ENCODE measurements at places on chromosomes 13 and 19.

- DNase-seq = no peak
These were observed 31.3 kb downstream of the LTBP4 start for GRCh38 chr19:40632311-40633036.

DNA sequence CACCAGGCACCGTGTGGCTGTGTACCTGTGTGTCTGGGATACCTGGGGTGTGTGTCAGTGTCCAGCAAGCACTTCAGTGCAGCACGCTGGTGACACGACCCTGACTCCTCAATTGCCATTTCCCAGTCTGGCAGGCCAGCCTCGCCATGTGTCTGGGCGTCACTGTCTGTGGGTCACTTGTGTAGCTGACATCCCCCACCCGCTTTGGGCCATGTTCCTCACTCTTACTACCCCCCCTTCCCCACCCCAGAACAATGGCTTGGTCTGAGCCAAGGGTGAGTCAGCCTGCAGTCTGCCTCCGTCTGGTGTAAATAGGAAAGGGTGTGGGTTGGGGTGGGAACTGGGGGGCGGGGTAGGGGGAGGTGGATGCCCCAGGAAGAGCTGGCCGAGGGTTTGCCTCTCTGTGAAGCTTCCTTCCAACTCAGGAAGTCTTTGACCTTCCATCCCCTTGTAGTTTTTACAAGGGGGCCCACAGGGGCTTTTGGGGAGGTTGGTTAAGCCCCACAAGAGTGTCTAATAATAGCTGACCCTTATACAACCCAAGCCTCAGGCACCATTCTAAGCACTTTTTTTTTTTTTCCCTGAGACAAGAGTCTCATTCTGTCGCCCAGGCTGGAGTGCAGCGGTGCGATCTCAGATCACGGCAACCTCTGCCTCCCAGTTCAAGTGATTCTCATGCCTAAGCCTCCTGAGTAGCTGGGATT, 17.6 kb downstream of the NOVA2 start:
- DNase-seq = peak; percentile 18

DNA sequence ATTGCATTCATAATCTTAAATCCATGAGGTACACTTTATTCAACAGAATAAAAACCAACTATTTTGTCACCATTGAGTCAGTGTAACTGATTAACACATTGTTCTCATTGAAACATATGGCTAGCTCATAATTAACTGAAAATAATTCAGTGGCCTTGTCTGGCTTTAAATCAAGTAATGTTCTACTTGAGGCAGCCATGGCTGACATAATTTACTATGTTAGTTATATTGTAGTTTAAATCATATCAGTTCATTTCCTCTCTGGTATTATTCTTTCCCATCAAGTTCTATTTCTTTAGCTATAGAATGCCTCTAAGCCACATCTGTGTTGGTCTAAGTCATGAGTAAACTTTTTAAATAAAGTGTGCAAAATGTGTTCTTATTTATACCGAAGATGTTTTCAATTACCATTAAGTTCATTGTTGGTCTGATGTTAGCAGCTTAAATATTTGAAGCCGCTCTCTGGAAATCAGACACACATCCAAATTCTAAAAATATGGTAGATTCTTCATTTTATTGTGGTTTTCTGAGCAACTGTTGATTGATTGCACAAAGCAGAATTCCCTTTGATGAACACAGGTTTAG, 393.7 kb downstream of the GPC6 start:
- DNase-seq = no peak

- DNase-seq = no peak
These were observed 11.3 kb downstream of the RGCC start for GRCh38 chr13:41468631-41469030.

GRCh38 chr13:26628706-26629105, 71.2 kb downstream of the WASF3 start:
- DNase-seq = peak; percentile 68

DNA sequence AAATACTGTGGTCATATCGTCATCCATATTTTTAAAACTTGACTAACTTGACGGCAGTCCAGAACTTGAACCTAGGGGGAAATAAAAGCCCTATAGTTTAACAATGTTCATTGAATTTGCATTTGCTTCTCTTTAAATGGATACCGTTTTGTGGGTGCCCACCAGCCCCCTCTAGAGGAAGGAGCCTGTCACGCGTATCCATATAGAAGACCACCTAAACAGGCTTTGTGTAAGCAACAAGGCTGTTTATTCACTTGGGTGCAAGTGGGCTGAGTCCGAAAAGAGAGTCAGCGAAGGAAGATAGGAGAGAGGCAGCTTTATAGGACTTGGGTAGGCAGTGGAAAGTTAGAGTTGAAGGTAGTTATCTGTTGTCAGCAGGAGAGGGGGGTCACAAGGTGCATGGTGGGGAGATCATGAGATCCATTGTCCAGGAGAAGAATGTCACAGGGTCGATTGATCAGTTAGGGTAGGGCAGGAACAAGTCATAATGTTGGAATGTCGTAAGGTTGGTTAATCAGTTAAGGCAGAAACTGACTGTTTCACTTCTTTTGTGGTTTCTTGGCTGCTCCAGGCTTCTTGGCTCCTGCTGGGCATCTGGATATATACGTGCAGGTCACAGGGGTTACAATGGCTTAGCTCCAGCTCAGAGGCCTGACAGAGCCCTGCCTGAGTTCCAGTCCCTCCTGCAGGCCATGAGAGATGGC, 42.5 kb upstream of the ANKRD10 start:
- DNase-seq = no peak

DNA sequence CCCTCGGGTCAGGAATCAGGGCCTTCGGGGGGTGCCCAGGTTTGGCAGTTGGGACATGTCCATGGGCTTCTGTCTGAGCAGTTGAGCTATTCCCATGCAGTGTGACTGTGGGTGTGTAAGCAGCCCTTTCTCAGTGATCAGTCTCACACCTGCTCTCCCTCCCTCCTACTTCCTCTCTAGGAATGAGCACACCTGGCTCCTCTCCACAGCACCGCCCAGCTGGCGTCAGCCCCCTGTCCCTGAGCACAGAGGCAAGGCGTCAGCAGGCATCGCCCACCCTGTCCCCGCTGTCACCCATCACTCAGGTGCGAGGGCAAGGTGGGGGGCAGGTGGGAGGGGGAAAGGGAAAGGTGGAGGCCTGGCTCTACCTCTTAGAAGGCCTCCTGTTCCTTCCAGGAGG, 25.9 kb downstream of the COMP start:
- DNase-seq = no peak

Data from hematopoietic multipotent progenitor cell (in vitro differentiated cells).